OCI-LY7 (cell line): ENCODE measurements at places on chromosomes 6 and 20.

GRCh38 chr20:32235331-32236047 lies 27.8 kb downstream of the POFUT1 start:
- DNase-seq, result no peak

DNA sequence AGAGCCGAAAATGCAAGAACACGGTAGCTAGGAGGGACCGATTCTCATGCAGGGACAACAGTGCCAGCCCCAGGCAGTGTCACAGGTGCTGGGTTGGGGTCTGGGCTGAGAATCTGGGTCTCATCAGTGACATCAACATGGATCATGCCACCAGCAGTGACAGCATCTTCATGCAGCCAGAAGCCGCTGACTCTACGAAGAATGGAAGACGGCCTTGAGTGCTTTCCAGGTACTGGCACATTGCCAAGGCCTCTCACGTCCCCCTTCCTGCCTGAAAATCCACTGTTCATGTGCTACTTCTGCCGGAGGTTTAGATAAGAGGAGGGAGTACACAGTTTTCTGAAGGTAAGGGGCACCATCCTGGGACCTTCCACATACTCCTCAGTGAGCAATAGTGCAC lies 141.1 kb upstream of the FOXQ1 start:
- DNase-seq, result no peak

GRCh38 chr20:15658295-15658694 lies 915.0 kb downstream of the KIF16B start:
- no peak for DNase-seq

DNA sequence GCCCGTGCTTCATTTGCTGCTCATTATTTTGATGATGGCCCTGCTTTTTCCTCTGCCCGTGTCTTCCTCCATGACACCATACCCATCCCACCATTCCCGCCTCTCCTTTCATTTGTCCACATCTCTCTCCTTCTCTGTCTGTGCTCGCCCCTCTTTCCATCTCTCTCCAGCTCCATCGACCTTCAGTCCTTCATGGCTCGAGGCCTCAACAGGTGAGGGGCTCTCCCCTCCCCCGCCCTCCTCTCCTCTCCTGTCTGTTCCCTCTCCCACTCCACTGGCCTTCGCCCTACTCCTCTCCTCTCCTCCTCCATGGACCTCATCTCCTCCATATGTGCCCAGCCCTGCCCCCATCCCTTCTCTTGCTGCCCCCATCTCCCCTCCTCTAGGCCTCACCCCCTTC lies 12.1 kb upstream of the ZBTB9 start:
- DNase-seq, result no peak
